Activated CD8-positive, alpha-beta memory T cell treated with anti-CD3 and anti-CD28 coated beads, Interleukin-2, amount 10 ng/mL, durations not matched to agents 7 days and 5 days (primary cell): ENCODE measurements at places on chromosomes 1 and 21.

DNA sequence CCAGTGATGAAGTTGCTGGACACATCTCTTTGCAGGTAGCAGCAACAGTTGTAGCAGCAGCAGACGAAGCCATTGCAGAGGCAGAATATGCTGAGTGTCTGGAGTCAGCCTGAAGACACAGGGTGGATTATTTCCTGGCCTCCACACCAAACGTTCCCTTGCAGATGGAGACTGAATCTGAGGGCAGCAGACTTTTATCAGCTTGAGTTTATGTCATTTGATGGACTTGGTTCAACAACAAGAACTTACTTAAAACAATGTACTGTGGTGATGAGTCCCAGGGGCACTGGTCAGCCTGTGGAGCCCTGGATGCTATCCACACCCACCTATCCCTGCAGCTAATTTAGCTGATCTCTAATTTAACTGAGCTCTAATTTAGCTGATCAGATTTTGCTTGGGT, 17.1 kb upstream of the MPZL1 start:
- no peak for DNase-seq

DNA sequence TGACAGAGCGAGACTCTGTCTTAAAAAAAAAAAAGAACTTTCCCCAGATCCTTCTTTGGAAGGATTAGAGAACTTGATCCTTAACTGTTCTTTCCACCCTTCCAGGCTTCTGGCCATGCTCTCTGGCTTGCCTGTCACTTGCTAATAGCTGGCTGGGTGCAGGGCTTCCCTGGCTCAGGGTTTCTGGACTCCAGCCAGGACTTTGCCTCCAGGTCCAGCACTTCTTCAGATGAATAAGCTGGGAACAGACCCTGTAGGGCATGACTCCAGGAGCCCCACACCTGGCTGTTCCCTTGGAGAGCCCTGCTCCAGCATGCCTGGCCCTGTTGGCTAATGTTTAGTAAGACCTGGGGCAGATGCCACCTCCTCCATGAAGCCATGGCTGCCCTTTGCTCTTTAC, 3.3 kb upstream of the NT5C1A start:
- no peak for DNase-seq

DNA sequence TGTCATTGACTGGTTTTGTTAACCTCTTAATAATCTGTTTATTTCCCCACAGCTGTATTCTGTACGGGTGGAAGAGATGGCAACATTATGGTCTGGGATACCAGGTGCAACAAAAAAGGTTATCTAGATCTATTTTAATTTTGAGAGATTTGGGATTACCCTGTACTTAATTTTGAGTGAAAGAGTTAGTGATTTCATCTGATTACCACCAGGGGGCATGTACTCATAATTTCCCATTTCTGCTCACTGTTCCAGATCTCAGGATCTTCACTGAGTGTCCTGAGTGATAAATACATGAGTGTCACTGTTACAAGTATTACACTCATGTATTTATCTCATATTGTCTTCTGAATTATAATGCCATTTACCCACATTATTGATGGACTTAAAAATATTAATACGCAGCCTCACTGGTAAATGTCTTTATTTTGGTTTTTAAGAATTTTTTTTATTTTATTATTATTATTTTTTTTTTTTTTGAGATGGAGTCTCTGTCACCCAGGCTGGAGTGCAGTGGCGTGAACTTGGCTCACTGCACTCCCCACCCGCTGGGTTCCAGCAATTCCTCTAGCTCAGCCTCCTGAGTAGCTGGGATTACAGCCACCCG, 27.4 kb downstream of the DTL start:
- DNase-seq, result no peak

GRCh38 chr1:19206947-19207346, 3.1 kb downstream of the UBR4 start:
- DNase-seq, result no peak

- DNase-seq, result no peak
Observed at GRCh38 chr21:16337266-16337665, 607.5 kb downstream of the USP25 start.

DNA sequence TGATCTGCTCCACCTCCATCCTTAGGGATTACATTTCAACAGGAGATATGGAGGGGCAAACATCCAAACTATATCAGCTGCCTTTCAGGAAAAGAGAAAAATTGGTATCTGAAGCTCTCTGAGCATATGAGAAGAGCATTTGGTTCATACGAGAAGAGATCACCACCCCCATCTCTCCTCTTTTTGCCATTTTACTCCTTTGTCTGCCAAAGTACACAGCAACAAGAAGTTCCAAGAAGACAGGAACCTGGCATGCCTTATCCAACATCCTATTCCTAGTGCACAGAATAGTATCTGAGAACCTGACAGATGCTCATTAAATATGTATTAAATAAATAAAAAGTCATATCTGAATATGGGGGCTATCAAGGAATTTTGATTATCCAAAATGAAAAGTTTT, 142.5 kb upstream of the PKN2 start:
- DNase-seq, result no peak

DNA sequence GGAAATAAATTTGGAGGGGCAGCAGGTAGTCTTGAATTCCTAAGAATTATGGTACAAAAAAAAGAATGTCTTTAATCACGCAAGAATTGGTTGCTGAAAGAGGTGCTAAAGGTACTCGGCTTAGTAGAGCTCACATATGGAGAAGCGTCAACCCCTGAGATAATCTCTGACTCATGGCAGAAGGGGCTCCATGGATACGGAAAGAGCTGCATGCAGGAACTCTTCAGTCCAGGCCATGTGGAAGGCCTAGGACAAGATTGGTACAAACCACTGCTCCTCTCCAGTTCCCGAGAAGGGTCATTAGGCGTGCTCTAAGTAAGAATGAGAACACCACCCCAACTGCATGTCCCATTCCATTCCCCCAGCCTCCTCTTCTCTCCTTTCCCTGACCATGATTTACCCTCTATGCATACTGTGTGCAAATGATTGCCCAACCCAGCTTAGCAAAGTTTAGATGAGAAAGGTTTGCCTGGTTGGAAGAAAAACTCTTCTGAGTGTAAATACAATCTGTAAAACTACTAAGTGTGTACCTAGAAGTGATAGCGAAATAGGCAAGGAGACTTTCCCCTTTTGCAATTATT, 10.9 kb downstream of the GJA8 start:
- no peak for DNase-seq

- DNase-seq, result no peak
Observed at GRCh38 chr1:51282605-51283004, 46.5 kb downstream of the RNF11 start.

DNA sequence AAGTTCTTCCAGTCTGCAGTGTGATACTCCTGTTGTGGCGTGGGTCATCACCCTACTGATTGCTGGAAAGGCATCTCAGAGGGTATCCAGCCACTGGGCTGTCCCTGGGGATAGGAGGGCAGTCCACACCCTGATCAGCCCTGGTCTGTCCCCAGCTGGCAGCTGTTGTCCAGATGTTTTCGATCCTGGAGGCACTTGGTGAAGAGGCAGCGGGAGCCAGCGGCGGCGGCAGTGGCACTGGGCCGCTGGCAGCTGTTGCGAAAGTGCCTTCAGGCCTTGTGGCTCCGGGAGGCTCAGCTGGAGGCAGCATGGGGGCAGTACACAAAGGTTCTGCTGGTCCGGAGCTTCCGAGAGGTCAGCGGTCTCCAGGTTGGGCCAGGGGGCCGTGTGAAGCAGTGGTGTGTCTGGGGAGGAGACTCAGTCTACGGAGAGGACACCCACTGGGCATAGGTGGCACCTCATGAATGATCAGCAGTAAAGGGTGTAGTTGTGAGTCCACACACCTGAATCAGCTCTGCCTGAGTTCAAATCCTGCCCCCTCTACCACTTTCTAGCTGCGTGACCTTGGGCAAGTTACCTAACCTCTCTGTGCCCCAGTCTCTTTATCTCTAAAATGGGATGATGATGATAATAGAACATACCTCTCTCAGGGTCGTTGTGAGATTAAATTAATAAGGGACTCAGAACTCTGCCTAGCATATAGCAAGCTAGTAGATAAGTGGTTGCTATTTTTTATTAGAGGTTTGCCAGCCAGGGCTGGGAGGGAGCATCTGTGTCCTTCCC, 6.1 kb downstream of the C1orf167 start:
- DNase-seq, result no peak

DNA sequence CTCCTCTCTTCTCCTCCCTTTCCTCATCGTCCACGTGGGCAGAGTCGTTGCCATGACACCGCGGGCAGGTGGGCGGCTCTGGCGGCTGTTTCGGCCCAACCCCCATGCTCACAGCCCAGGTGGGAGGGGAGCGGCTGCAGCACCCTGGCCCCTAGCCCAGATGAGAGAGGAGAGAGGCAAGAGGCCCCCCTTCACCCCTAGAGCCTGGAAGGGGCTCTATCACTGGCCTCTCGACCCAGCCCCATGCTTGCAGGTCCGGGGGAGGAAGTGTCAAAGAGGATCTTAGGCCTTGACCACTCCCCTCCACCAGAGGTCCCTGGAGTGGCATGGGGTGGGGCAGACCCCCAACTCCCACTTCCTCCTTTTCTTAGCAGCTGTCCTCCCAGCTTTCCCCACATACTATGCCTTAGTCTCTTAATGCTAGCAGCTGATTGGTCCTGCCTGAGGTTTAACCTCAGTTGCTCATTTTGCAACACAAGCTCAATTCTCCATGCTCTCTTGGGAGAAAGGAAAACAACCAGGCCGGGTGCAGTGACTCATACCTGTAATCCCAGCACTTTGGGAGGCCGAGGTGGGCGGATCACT, 10.4 kb downstream of the DLGAP3 start:
- peak; percentile 36 for DNase-seq

DNA sequence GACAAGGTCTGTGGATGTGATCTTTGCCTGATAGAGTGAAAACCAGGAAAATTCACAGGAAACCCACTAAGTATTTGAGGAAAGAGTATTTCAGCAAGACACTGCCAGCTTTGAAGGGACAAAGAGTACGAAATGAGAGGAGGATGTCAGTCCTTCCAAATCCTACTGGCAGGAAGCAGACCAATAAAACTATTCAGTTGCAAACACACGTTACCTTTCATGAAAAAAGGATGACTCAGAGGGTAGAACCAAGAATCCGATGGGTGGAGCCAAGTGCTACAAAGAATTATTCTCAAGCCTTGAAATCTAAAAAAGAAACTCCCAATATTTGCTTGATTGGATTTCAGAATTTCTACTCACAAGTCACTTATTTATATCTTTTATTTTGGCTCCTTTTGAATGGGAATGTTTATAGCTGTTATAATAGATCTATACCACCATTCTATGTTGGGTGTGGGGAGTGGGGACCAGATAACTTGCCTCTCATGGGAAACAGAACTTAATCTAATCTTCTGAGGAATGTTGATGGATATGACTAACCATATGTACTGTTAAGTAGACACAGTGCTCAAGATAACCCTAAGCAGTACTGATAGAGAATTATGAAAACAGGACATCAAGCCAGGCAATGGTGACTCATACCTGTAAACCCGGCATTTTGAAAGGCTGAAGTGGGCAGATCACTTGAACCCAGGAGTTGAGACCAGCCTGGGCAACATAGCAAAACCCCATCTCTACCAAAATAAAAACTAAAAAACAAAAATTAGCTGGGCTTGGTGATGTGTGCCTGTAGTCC, 19.3 kb upstream of the HEATR1 start:
- no peak for DNase-seq

GRCh38 chr1:37930246-37931101, 16.4 kb downstream of the INPP5B start:
- peak; percentile 69 for DNase-seq

DNA sequence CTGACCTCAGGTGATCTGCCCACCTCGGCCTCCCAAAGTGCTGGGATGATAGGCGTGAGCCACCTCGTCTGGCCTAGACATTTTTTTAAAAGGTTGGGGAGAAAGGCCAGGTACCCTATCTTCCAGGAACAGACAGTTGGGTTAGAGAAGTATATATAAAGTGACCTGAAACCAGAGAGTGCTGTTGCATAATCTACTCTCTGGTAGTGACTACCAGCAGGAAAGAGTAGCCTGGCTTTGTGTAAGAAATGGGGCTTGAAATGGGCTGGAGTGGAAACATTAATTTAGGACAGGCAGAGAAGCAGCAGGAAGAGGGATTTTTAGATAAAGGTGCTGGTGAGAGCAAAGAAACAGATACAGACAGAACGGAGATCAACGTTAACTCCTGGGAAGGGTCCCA, 125.8 kb upstream of the HOOK1 start:
- DNase-seq, result no peak

- DNase-seq, result no peak
Observed at GRCh38 chr1:21499283-21499950, 9.8 kb upstream of the ALPL start.

DNA sequence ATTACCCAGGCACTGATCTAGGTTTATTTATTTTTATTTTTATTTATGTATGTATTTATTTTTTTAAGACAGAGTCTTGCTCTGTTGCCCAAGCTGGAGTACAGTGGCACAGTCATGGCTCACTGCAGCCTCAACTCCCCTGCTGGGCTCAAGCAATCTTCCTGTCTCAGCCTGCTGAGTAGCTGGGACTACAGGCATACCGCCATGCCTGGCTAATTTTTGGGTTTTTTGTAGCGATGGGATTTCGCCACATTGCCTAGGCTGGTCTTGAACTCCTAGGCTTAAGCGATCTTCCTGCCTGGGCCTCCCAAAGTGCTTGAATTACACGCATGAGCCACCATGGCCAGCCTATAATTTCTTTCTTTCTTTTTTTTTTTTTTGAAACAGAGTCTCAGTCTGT, 9.4 kb downstream of the PHACTR4 start:
- no peak for DNase-seq

GRCh38 chr1:121587777-121588176, 403.0 kb downstream of the SRGAP2C start:
- DNase-seq, result no peak

DNA sequence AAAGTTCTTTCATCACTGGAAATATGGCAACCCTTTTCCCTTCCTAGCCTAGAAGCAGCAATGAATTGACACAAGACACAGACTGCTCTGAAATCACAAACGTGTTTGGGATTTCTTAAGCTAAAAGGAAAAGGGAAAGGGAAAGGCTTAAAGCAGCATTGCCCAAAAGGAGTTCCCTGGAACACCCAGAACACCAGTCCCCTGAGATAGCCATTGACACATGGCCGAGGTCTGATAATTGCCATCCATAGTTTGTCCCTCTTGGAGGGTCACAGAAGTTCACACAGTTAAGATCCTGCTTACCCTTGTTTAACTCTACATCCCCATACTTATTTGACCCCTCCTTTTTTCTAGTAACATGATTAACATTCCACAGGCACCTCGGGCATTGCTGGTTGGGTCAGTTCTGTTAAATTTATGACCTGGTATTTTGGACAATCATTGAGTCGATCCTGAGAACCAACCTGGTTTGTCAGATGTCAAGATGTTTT, 72.9 kb downstream of the ZNF281 start:
- no peak for DNase-seq

DNA sequence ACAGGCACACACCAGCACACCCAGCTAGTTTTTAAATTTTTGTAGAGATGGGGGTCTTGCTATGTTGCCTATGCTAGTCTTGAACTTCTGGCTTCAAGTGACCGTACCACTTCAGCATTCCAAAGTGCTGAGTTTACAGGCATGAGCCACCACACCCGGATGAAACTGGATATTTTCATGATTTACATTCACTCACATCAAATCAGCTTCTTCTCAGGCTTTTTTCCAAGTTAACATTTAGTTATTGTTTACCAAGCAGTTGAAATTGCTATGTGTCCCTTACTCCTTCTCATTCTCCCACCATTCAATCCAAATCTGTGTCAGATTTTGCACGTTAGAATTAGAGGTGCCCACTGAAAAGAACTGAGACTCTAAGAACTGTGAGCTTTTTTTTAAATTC, 18.4 kb downstream of the RIT1 start:
- no peak for DNase-seq

- no peak for DNase-seq
Observed at GRCh38 chr1:62637392-62638105, 40.2 kb downstream of the ANGPTL3 start.

- no peak for DNase-seq
Observed at GRCh38 chr1:9922342-9922741, 12.3 kb upstream of the CTNNBIP1 start.

GRCh38 chr1:6440198-6441126, 15.9 kb downstream of the ESPN start:
- DNase-seq, result peak; percentile 81
